Stimulated activated CD4-positive, alpha-beta T cell treated with anti-CD3 and anti-CD28 coated beads, TNF-alpha, amount 100 ng/mL, for 4 hours (primary cell): ENCODE measurements at places on chromosomes 2 and 18.

DNA sequence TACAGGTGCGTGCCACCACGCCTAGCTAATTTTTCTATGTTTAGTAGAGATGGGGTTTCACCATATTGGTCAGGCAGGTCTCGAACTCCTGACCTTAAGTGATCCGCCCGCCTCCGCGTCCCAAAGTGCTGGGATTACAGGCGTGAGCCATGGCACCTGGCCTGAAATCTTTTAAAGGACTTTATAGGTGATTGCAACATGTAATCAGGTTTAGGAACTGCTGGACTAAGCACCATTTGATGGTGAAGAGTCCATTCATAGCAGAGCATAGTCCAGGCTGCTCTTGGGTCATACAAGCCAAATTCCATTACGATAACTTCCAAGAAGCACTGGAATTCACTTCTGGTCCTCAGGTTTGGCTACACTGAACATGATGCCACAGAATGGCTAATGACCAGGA, 200.6 kb upstream of the SMAD2 start:
- no peak for DNase-seq

GRCh38 chr2:231557571-231558217, 27.4 kb upstream of the NMUR1 start:
- DNase-seq = peak; percentile 50

DNA sequence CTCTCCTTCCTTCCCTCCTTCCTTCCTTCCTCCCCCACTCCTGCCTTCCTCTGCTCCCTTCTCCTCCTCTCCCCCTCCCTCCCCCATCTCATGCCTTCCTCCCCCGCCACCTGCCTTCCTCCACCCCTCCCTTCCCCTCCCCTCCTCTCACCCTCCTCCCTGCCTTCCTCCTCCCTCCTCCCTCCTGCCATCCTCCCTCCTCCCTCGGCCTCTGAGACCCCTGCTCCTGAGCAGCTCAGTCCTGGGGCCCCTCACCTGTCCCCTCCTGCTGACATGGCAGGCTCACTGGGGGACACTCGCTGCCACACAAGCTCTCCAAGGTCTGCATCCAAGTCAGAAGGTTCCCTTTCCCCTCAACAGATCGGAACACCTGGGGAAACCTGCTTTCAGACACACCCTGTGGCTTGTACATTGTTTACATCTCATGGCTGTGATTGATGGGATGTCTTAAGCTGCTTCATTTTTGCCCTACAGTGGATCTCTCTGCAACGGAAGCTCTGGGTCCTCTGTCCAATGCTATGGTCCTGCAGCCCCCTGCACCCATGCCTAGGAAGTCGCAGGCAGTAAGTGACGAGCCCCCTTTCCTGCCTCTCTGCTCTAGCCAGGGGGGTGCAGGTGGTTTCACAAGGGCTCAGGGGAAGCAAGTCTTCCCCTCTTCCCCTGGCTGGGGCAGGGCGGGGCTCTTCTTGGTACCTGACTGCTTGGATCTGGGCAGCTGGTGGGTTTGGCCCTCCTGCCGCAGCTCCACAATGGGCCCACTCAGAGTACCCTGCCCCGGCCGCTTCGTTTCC, 22.9 kb downstream of the ITGB1BP1 start:
- no peak for DNase-seq

- no peak for DNase-seq
These were observed 130.2 kb downstream of the MTCL1 start for GRCh38 chr18:8835521-8835953.

DNA sequence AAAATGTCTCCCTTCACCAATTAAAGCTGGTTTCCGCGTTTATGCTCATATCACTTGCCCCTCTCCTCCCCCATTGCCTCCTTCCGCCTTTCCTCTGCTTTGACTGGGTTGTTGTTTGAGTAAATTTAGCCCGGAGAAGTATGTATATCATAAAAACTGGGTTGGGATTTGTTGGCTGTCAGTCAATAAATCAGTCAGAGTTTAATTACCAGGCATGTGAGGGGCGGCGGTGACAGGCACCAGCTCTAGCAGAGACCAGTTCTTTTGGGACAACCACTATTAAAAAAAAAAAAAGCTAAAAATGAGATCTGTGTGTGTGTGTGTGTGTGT, 382.4 kb upstream of the SMIM21 start:
- no peak for DNase-seq

DNA sequence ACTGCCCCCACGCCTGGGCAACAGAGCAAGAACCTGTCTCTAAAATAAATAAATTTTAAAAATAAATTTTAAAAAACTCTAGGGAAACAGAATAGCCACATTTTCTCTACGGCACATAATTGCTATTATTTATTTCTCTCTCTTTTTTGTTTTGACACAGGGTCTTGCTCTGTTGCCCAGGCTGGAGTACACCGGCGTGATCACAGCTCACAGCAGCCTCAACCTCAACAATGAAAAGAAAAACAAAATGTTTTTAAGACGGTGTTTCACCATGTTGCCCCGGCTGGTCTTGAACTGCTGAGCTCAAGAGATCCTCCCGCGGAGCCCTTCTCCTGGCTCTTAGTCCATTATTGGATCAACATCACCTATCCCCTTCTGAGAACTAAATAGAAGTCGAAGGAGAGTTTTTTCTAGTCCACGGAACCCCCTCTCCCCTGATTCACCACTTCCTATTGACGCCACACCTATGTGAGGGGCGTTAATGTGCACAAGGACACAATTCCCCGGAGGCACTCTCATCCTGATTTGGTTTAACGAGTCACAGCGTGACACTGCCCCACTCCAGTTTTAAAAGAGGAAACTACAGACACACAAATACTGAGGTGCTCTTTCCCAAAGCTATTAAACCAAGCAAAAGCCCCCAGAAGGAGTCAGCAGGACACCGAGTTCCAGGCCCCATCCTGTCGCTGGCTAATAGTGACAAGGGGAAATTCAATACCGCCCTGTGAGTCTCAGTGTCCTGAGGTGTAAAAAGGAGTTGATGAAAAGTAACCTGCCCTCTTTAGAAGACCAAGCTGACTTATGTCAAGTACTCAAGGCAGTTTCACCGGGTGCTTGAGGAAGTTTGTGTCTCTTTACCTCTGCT, 1.1 kb downstream of the NPC1 start:
- DNase-seq = no peak

- no peak for DNase-seq
These were observed 77.0 kb downstream of the CTIF start for GRCh38 chr18:48615566-48616401.

DNA sequence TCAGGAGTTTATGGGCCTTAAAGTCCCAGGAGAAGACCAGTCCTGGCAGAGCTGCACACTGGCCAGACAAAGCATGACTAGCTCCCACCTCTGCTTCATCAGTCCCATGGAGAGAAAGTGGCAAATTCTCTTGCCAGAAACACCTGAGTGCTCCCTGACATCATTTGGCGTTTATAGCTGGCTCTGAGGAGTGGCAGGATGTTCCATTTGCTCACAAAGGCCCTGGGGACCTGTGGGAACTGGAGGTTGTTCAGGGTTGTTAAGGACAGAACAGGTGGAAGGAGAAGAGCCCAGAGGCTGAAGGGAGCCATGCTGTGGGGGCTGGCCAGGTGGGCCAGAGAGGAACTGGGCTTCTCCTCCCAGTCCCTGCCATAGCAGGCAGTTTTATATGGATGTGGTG, 56.1 kb downstream of the RPL37A start:
- no peak for DNase-seq

DNA sequence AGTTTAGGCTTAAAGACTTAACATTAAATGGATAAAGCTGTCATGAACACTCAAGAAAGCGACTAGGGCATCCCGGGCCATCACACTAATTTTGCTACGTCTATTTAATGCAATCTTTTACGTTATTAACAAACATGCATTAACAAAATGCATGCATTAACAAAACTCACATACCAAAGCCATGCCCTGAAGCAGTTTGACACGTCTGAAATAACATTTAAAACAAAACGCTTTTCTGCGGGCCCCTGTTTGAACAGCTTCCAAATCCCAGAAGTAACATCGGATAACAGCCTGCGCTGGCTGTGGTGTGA, 458 bp downstream of the B4GALT6 start:
- DNase-seq = no peak

DNA sequence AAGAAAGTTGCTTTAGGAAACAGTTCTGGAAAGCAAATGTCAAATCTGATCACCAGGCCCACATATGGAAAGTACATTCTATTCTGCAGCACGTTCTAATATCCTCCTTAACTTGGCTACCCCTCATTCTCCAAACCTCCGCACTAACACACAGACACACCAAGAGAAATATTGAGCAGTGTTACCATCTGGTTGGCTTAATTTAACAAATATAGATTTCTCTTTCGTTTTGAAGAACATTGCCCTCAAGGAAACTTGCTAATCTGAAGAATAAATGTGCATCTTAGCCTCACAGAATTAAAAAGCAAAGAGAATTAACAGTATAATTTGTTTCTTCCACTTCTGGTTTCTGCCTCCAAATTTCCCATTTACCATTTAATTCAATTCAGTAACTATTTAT, 72.8 kb upstream of the TTC39C start:
- no peak for DNase-seq

DNA sequence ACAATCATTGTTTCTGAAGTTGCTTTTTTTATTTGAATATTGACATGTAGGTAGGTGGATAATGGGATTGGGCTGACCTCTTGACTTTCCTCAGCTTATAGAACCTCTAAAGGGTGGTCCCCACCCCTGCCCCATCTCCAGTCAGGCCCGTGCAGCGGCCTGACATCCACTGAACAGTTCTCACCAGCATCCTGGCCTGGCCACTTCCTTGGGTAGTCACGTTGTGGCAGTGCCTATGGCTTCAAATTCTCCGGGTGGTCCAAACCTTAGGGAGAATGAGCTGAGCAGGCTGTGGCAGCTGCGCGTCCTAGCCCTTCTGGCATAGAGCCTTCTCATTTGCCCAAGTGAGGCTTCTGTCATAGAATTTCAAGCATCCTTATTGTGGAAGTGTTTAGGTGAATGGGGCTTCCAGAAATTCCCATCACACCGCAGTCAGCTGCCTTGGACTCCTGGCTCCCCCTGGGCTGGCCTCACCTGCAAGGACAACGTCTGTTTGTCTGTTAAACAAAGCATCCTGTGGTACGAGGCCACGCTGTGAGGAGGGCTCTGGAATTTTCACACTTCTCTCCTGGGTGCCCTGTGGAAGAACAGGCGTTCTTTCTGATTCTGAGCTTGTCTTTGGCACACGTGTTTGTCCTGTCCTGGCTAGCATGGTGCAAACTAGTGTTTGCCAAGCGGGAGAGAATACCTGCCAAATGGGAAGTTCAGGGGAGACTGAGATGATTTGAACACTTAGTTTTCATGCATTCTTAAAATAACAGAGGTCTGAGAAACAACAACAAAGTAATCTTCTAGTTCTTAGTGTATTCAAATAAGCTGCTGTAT, 31.8 kb upstream of the OTOS start:
- no peak for DNase-seq

GRCh38 chr2:98607741-98608115, 584 bp downstream of the COA5 start:
- no peak for DNase-seq

DNA sequence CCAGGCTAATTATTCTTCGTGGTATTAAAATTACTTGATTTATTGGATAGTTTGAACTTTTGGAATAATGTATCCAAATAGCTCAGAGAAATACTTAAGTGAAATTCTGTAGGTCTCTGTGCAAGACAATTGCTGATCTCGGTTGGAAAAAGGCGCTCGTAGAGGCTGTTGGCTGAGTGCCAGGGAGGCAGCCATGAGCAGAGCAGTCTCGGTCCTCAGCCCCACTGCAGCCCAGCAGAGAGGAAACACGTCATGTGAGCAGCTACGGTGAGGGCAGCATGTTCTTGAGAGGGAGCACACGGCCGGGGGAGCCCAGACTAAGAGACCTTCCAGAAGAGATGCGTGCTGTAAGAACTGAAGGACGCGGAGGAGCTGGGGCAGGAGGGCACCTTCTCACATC, 42.5 kb downstream of the DCDC2C start:
- no peak for DNase-seq

DNA sequence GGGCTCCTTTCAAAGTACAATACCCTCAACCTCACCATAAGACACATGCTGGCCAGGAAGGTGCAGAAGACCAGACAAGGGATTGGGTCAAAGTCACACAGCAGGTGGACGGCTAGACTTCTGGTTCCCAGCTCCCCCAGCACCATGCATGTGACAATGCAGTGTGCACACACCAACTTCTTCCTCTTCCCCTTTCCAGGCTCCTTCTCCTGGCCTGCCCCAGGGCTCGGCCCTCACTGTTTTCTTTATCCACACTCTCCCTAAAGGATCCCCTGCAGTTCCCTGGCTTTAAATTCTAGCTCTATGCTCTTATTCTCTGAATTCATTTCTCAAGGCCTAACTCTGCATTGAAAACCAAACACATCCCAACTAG, 82.3 kb downstream of the LOXHD1 start:
- DNase-seq = no peak

DNA sequence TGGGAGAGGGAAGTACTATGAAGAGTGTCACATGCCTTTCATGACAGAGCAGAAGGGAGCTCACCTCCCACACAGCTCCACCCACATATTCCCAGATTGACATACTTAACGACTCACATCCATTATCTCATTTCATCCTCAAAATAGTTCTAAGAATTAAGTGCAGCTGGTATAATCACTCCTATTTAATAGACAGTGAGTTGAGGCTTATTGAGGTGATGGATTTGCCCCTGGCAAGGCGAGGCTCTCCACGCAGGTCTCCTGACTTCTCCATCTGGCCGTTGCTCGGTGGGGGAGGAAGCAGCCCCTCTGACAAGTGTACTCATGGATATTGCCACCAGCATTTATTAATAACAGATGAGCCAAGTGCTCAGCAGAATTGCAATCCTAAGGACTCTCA, 81.4 kb downstream of the TGOLN2 start:
- DNase-seq = no peak

- no peak for DNase-seq
These were observed 60.0 kb upstream of the SGPP2 start for GRCh38 chr2:222364285-222364895.

DNA sequence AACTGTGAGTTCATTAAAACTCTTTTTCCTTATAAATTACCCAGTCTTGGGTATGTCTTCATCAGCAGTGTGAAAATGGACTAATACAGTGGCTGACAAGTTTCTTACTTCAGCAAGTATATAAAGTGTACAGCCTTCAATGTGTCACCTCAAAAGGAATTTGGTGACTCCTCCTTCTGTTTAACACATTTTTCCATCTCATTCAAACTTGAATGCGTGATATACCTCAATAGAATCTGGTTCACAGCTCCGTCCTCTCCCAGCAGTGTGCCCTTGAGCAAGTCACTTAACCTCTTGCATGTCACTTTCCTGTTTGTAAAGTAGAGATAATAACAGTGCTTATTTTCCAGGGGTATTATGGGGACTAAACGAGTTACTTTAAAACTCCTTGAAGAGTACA, 159.6 kb downstream of the CCBE1 start:
- DNase-seq = no peak

DNA sequence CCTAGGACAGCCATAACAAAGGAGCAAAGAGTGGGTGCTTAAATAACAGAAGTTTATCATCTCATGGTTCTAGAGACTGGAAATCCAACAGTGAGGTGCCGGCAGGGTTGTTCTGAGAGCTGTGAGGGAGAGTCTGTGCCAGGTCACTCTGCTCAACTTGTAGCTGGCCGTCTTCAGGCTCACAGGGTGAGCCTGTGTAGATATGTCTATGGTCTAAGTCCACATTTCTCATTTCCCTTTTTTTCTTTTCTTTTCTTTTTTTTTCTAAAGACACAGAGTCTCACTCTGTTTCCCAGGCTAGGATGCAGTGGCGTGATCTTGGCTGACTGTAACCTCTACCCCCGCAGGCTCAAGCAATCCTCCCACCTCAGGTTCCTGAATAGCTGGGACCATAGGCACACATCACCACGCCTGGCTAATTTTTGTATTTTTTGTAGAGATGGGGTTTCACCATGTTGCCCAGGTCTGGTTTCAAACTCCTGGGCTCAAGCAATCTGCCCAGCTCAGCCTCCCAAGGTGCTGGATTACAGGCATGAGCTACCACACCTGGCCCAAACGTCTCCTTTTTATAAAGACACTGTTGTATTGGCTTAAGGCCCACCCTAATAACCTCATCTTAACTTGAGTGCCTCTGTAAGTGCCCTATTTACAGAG, 142.2 kb downstream of the SP3 start:
- no peak for DNase-seq
